ENCODE measurements at places on chromosomes 13 and 19.

- DNase-seq: no peak
Measured at GRCh38 chr13:40187841-40188591, 478.4 kb downstream of the FOXO1 start.

- no peak for DNase-seq
Measured at GRCh38 chr13:50238922-50239321, 223.7 kb downstream of the KCNRG start.

DNA sequence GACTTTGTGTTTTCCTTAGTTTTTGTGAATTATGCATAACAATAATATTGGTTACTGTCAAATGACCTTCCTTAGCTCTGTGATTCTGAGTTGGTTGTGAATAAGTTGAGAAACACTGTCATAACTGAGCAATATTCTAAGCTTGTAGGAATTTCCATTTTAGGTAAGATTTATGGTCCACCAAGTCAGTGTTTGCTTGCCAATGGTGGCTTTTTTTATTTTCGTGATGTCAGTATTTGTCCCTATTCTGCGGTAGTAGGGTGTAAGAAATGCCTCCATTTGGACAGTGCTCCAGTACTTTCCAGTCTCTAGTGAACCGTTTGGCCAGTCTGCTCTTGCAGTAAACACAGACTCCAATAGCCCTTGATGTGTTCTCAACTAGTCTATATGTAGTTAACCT is 94.7 kb downstream of the FRY start:
- peak; percentile 45 for DNase-seq

DNA sequence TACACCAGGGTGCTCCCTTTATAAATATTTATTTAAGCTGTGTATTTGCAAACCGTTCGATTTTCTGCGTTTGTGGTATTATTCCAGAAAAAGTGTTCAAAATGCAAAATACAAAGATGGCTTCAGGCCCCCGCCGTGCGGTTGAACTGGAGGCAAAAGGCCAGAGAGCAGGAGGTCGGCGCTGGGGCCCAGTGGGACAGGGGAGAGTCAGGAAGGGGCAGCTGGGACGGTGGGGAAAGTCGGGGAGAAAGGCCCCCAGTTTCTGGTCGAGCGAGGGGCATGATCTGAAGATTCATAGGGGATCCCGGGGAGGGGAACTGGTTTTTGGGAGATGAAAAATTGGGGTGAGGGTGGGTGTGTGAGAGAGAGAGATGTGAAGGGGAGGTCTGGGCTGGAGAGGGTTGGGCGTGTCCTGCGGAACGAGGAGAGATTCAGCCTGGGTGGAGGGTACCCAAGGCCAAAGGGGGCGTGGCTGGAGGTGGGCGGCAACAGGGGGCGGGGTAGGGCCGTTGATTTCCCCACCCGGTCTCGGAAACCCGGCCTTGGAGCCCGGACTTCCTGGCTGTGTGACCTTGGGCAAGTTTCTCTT is 678 bp downstream of the ISOC2 start:
- DNase-seq: peak; percentile 91

DNA sequence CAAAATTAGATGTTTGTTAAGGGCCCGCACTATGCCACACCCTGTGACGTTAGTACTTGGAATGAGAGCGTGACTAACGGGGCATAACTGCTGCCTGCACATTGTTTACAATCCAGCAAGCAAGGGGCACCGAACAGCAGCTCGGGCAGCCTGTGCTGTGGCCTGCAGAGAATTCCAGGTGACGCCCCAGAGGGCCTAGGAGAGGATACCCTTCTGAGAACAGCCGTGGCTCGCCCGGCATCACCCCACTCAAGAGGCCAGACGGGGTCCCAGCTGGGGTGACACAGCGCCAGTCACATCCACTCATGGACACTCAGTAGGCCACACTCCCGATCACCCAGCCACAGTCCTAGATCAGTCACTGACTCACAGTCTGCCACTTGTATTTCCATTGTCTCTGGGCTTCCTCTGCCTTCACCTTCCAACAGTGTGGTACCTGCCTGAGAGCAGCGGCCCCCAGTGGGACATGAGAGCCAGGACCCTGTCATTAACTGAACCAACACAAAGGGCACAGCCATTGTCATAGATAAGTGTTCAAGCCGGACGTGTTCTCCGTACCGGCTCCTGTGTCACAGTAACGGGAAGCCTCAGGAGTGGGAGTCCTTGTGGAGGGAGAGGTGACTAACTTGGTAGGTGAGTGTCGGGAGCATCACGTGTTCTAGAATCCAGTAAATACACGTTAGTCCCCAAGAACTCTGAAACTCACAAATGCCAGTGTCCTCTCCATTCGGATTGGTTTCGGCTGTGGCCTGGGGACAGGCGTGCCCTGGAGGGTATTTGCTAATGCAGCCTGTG is 7.5 kb downstream of the ZNF331 start:
- peak; percentile 84 for DNase-seq

- DNase-seq: no peak
Measured at GRCh38 chr19:51803967-51804366, 9.0 kb downstream of the FPR3 start.

DNA sequence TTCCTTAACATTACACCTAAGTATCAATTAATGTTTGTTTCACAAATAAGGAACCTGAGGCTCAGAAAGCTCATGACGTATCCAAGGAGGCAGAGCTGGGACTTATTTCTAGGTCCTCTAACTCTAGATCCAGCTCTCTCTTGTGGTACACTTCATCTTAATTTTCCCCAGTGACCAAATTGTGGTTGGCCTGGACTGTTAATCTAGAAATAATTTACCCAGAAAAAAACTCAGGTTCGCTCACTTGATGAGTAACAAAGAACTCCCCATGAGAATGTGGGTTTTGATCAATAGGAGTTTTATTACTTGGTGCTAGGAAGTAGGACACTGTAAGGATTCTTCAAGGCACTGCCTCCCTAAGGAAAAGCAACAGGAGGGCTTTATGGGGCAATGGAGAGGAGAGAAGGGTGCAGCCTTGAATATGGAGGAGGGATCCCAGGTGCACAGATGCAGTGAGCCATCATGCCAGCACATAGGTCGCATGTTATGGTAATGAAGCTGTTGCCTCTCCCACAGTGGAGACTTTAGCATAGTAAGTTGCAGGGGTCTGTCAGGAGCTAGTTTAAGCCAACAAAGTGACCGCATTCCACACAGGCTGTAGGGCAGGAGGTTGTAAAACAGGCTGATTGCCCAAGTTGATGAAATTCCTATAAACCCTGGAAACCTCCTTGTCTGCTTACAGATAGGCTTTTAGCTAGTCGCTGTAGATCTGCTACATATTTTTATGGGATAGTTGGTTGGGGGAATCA is 14.7 kb downstream of the RAP2A start:
- no peak for DNase-seq

DNA sequence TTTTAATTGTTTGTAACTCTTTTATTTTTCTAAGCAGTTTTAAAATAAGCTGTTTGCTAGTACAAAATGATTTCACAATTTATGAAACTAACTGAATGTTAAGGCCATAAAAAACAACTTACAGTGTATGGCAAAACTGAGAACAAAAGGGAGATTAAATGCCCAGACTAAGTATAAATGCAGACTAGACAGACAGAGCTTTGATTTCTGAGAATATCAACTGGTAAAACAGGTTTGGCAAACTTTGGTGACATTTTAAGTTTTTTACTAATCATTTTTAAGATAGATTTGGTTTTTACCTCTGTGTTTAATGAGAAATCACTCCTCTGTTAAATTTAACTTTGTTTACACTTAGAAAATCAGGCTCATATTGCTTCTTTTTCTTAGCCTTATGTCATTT is 127.5 kb upstream of the KLF5 start:
- no peak for DNase-seq

- no peak for DNase-seq
Measured at GRCh38 chr19:5652261-5652660, 28.1 kb downstream of the MICOS13 start.

- no peak for DNase-seq
Measured at GRCh38 chr13:21719463-21719862, 48.6 kb downstream of the FGF9 start.

DNA sequence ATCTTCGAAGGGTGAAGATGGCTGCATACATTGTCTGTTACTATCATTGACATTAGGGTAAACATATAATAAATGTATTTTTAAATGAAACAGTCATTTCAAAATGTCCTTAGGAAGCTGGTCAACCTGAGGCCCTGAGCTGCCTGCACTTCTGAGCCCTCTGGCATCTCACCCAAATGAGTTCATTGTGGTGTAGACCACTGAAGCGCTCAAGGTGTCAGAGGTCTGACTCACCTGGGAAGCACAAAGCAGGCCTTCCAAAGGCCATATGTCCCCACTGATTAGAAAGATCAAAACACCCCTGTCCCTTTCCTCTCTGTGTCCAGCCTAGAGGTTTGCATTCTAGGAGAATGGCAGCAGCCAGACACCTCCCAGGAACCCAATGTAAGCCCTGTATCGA is 59.6 kb downstream of the COL4A2 start:
- DNase-seq: no peak

GRCh38 chr19:46730595-46730994 is 13.7 kb upstream of the PRKD2 start:
- no peak for DNase-seq

GRCh38 chr19:41705393-41706174 is 2.8 kb upstream of the CEACAM5 start:
- DNase-seq: no peak

- DNase-seq: peak; percentile 54
Measured at GRCh38 chr13:102846261-102847015, 606 bp downstream of the ERCC5 start.

- DNase-seq: no peak
Measured at GRCh38 chr13:41568143-41568971, 111.0 kb downstream of the RGCC start.

DNA sequence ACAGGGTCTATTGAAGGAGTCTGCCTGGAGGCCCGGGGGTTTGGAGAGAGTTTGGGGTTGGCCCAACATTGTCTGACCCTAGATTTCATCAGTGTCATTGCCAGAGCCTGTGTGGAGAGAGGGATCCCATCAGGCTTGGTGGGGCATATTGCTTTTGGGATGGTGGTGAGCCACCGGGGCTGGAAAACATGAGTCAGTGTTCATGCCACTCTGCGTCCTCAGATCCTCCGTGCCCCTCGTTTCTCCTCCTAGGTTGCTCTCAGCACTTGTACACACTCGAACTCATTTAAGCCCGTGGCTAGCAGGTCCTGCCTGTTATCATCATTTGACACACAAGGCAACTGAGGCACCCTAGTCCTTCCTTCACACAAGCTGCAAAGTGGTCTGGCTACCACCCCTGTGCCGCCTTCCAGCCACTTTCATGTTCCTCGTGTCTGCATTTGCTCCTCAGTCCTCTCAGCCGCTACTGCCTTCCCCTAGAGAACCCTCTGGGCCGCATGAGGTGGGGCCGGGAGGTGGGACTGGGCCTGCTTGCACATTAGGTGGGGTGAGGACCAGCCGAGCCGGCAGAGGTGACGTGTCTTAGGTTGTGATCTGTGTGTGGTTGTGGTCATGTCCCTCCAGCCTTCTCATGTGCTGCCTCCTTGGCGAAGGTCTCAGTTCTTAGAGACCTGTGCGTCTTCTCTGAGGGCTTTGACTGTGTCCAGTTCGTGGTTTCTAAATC is 3.6 kb downstream of the NACC1 start:
- no peak for DNase-seq

- no peak for DNase-seq
Measured at GRCh38 chr19:41245843-41246242, 18.3 kb upstream of the HNRNPUL1 start.
